M059J (cell line): ENCODE measurements at places on chromosomes 16 and 17.

- DNase-seq = no peak
These were observed 74.8 kb downstream of the SLC5A11 start for GRCh38 chr16:24920568-24920967.

GRCh38 chr17:35171834-35172233 is 22.4 kb downstream of the SLC35G3 start:
- peak; percentile 25 for DNase-seq

GRCh38 chr17:79800325-79801155 is 3.7 kb upstream of the CBX8 start:
- DNase-seq = peak; percentile 62

GRCh38 chr16:56711862-56712261 is 18.1 kb upstream of the NUP93 start:
- DNase-seq = no peak

- peak; percentile 72 for DNase-seq
These were observed at the start of gene DDX19B for GRCh38 chr16:70298988-70299938. TSS of gene DDX19B (plus strand) at chr16:70299186. CDS start at chr16:70299298, 112 bp downstream.

GRCh38 chr16:13324851-13325250 is 423.5 kb downstream of the SHISA9 start:
- DNase-seq = no peak

GRCh38 chr16:85209526-85210121 is 97.4 kb upstream of the CIBAR2 start:
- DNase-seq = no peak

DNA sequence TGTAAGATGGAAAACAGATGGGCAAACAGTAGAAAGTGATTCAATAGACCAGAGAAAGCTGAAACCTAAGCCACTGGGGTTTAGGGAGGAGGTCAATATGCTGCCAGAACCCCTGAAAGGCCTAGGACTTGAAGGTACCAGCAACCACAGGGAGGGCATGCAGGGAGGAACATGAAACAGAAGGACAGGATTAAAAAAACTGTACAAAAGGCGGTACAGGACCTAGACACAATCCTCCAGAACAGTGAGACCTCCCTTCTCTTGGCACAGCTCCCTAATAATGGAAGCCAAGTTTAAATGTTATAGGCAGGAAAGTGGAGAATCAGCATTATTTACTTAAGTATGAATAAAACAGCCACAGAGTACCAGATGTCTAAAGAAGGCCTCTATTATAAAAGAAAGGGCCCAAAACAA is 105.5 kb downstream of the SPAG9 start:
- DNase-seq = no peak

GRCh38 chr16:20948444-20948843 is 47.9 kb downstream of the LYRM1 start:
- no peak for DNase-seq

- no peak for DNase-seq
These were observed 14.1 kb downstream of the IGFBP4 start for GRCh38 chr17:40457369-40457768.

DNA sequence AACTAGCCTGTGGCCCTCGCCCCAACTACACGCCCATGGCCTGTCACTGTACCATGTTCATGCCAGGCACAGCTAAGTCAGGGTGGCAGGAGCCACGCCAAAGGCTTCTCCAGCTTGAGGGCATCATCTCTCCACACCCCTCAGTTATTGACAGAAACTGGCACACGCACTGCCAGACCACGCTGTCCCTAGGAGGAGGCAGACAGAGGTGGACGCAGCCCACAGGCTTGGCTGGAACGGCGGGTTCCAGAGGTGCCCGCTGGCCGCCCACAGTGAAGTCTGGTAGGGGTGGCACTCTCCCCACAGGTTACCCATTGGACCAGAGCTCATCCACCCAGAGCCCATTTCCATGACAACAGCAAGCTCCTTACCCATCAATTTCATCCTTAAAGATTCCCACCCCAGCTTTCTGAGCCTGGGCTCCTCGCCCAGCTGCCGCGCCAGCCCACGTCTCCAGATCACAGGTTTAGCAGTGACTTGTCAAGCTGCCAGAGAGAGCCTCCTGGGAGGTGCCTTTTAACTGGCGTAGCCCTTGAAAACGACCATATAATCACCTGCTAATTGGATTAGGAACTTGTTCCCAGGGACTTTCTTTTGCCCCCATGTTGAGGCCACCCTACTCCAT is 27.9 kb downstream of the RPRML start:
- no peak for DNase-seq

GRCh38 chr16:725463-726187 is 618 bp downstream of the CCDC78 start:
- no peak for DNase-seq

DNA sequence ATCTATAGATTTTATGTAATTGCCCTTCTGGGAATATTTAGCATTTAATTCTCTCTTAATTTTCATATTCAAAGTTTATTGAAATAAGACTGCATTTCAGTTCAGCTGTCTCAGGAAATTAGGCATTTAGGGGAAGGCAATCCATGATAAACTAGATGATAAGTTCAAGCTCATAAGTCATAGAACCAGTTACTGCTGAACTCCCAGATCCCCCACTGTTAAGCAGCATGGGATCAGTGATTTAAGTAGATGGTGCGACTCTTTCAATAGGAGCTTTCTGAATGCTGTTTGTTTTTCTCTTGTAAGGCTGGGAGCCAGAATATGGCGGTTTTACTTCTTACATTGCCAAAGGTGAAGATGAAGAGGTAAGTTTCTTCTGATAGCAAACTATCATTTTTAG is 23.8 kb downstream of the OGFOD1 start:
- no peak for DNase-seq

GRCh38 chr17:49404906-49405305 is 9.8 kb downstream of the PHB1 start:
- no peak for DNase-seq

DNA sequence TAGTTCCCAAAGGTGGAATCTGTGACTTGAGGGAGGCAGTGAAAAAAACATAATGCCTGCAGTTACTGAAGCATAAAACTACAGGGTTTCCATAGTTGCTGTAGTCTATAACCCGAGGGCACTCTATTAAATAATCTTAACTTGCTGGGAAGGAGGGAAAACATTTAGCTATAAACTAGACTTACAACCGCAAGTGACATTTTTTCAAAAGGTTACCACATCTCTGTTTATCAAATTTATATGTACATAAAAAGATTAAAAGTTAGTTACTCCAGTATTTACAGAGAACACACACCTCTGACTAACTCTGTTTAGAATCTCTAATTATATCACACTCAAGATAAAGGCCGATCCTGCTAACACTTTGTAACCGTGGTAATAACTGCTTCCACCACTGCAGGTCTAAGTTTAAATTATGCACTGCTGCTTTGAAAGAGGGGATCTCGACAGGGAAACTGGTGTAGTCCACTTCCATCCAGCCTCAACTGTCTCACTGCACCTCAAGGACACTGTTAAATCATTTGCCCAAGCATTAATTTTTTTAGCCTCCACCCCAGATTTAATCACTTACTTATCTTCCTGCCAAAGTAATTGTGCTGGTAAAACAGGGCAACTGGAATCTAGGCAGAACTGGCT is 14.6 kb downstream of the KCNJ16 start:
- DNase-seq = peak; percentile 76

GRCh38 chr17:82582213-82582612 is 62.7 kb downstream of the FOXK2 start:
- no peak for DNase-seq

- no peak for DNase-seq
These were observed 38.1 kb upstream of the SSTR5 start for GRCh38 chr16:1034230-1035065.

- DNase-seq = peak; percentile 90
These were observed 45.4 kb downstream of the CLEC19A start for GRCh38 chr16:19330841-19331397.

DNA sequence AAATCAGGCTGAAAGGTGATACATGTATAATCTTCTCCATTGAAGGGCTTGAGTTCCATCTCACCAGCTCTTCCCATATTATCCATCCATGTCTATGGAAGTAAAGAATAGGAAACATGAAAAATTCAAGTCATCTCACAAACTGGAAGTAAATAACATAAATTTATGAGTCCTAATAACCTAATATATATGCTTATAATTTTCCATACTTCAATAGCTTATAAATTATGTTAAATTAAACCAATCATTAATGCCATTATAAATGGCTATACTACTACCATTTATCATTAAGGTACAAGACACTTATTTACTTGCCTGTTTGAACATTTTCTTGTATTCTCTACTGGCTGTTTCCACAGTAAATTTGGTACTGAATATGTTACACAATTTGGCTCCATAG is 4.8 kb downstream of the TOP2A start:
- no peak for DNase-seq

- DNase-seq = peak; percentile 29
These were observed 63.3 kb downstream of the CYB561 start for GRCh38 chr17:63382826-63383225.

GRCh38 chr17:11980813-11981212 is 16.5 kb downstream of the ZNF18 start:
- no peak for DNase-seq
